Frontal cortex (tissue), 4 donors: ENCODE measurements at places on chromosomes 5 and 9.
A peak's percentile ranks its signal among the peaks of the same experiment; 100 is the strongest.

- no peak for DNase-seq
Measured at GRCh38 chr5:143284521-143284920, 119.0 kb downstream of the NR3C1 start.

GRCh38 chr9:132042324-132042723 lies 37.3 kb downstream of the MED27 start:
- DNase-seq: no peak

DNA sequence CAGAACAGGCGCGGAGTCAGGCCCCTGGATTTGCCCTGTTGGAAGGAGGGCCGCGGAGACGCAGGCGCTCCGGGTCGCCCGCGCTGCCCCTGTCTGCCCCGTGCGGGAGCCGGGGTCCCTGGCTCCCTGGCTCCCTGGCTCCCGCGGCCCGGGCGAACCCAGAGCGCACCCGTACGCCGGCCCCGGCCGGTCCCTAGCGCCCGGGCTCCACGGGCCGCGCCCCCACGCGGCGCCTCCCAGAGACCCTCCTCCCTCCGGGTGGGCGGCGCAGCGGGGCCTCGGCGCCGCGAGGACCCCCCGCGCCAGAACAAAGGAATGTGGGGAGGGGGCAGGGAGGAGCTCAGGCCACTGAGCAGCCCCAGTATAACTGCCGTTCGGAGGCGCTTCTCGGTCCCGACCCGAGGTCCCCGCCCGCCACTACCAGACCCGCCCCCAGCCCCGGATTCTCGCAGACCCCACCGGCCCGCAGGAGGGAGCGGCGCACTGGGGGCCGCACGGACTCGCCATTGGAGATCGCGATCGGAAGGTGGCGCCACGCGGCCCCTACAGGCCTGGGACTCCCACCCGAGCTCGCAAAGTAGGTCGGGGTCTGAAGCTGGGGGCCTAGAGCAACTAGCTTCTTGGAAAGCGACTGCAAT lies 2.4 kb downstream of the NFIL3 start:
- peak; percentile 45 for DNase-seq

DNA sequence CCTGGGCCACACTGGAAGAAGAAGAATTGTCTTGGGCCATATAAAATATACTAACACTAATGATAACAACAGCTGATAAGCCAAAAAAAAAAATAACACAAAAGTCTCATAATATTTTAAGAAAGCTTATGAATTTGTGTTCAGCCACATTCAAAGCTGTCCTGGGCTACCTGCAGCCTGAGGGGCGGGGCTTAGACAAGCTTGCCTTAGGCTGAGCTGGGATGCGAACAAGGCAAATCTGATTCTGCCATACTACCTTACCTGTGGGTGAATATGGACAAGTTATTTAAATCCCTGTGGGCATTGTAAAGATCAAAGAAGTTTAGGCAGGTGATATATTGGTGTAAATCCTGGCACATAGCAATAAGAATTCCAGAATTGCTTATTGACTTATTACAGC lies 212.3 kb upstream of the ATP10B start:
- DNase-seq: no peak

DNA sequence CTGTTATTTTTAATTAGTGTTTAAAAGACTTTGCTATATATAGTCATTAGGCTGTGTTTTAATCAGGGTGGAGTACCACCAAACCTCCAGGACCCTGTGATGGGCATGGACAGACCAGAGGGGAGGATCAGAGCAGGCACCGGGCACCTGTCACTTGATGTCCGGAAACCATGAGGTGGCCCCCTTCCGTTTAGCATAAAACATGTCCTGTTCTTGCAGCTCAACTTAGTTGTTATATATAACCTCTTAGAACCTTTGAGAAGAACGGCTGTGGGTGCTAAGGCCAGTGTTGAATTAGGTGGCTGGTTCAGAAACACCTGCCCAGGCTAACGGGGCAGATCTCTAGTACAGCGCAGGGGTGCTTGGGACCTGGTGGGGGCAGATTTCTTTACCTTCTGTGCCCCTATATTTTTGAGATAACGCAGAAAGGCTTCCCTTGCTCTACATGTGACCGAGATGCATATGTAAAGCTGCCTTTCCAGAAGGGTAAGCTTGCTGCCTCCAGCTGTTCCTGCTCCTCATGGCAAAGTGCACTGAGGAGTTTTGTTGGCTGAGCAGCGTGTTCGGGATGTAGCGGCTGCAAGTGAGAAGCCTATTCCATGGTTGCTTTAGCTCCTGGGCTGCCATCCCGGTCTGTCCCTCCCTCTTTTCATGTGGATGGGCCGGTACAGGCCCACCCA lies 255.5 kb downstream of the FANCC start:
- no peak for DNase-seq

- DNase-seq: peak; percentile 40
Measured at GRCh38 chr5:7391814-7392692, 3.9 kb upstream of the ADCY2 start.

GRCh38 chr5:134566741-134567221 lies 41.3 kb downstream of the JADE2 start:
- no peak for DNase-seq

- DNase-seq: no peak
Measured at GRCh38 chr5:174094857-174095606, 49.5 kb downstream of the NSG2 start.

DNA sequence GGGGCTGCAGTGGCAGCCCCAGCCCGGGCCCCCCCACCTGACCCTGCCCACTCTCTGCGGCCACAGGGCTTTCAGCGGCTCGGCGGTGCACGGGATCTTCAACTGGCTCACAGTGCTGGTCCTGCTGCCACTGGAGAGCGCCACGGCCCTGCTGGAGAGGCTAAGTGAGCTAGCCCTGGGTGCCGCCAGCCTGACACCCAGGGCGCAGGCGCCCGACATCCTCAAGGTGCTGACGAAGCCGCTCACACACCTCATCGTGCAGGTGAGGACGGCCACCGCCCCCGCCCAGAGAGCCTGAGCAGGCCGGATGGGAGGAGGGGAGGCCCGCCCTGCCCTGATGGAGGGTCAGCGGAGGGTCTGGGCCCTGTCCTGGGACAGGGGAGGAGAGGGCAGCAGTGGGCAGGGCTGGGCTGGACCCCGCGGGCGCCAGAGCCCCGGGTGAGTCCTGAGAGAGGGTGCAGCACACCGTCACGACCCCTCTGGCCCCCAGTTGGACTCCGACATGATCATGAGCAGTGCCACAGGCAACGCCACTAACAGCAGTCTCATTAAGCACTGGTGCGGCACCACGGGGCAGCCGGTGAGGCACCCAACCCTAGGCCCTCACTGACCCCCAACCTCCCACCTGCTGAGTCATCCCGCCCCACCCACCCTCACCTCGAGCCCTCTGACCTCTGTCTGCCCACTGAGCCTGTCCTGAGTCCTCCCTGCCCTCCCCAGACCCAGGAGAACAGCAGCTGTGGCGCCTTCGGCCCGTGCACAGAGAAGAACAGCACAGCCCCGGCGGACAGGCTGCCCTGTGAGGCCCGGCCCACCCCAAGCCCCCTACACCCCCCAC lies 2.7 kb downstream of the SLC34A3 start:
- no peak for DNase-seq

GRCh38 chr9:109205526-109205925 lies 38.5 kb upstream of the FRRS1L start:
- no peak for DNase-seq

DNA sequence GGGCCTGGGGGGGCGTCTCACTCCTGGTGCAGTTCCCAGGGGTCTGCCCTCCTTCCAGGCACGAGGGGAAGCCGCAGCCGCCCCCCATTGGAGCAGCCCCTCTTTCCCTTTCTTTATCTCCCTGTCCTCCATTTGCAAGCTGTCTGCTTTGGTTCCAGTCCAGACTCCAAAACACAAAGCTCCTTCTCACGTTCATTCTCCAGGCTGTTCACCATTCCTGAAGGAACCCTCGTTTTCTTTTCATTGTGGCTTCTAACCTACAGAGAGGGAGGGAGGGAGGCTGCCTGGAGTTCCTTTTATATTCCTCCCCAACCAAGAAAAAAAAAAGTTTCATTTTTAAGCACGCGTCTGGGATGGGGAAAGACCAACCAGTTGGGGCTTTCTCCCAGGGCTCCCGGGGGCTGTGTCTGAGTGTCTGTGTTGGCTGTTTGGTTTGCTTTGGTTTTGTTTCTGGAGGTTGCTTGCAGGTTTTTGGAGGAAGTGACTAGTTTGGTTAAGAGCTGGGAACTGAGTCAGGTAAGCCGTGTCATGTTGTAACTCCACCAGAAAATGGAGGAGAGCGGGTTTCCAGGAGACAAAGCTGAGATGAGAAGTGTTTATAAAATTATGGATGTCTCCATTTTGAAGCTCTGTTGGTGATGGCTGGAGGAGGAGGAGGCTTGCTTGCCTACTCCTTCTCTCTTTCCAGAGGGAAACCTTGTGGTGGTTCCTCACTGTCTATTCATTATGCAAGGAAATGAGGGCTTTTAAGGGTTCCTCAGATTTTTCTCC lies 1.6 kb downstream of the ZNF462 start:
- DNase-seq: no peak

GRCh38 chr5:125756456-125756855 lies 666.8 kb upstream of the GRAMD2B start:
- no peak for DNase-seq

DNA sequence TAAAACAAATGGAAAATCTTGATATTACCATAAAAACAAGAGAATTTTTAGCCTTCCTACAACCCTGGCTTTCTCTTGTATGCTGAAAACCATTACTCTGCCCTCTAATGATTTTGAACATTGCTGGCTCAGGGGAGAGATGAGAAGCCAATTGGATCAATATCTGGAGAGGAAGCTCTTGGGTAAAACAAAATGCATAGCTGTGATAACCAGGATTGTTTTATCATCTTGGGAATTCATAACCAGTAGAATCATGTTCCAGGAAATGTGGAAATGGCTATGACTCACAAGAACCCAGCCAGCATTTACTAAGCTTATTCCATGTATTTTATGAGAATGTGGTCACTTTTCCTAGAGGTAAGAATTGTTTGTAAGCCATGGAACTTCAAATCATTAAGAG lies 51.1 kb upstream of the CTNND2 start:
- DNase-seq: no peak

- DNase-seq: no peak
Measured at GRCh38 chr9:33029231-33029786, 4.2 kb downstream of the DNAJA1 start.

DNA sequence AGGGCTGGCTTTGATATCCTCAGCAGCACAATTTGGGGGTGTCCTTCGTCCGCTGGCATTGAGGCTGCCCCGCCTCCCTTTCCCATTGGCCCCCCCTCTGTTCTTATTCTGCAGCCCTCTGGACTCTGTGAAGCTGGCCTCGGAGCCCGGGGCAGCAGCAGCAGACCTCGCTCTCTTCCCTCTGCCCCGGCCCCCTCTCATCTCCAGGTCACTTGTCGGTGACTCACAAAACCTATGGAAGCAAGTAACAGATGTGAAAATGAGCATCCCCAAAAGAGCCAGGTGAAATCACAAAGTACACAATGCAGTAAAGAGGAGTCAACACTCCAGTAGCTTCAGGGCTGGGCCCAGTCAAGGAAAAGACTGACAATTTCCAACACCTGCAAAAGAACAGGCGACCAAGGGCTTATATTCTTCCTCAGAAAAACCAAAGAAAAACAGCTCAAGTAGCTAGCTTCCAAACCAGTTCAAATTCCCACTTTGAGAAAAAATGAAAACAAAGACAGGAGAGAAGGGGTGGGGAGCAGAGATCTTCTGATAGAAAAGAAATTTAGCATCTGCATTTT lies 97.5 kb downstream of the ZNF608 start:
- no peak for DNase-seq

- no peak for DNase-seq
Measured at GRCh38 chr9:134970719-134971118, 53.0 kb upstream of the FCN1 start.

DNA sequence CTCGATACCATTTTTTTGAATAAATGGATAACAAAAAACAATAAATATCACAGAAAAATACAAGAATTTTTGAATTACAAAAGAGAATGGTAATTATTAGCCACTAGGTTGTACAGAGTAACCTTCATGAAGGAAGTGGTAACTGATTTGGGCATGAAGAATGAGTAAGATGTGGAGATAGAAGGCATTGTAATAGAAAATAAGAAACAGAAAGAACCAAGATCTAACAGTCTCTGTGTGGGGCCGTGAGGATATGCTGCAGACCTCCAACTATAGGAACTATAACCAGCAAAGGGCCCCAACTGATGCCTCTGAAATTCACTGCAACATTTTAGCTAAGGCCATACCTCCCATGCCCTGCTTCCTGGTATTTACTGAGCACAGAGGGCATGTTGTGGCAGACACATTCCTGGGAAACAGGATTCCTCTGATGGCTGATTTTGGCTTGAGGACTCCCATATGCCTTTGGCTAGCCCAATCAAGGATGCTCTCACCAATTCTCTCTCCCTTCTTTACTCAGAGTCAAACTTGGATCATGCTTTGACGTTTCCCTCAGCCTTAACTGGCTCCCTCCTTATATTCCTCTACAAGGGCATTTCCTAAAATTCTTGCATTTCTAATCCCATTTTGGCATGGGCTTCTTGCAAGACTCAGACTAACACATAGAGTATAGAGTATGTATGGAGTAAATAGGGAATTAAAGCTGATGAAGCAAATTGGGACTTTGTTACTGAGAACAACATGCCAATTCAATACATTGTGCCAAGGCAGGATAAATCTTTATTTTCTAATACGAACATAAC lies 208.9 kb downstream of the PDE4D start:
- no peak for DNase-seq

DNA sequence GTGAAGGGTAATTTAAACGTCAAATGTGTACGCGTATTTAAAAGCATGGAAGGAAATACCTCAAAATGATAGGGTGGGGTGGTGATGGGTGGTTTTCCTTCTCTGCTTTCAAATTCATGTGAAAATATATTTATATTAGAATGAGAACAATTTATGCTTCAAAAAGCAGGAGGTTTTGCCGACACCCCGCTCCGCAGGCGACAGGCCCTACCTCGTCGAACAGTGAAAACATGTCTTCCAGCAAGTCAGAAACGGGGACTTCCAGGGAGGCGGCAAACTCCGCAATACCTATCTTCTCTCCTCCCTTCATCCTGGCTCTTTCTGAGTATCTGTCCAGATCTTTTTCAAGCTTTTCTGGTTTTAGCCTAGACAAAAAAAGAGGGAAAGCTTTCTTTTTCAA lies 28.5 kb upstream of the SLC6A3 start:
- no peak for DNase-seq

GRCh38 chr5:158884827-158885518 lies 214.7 kb downstream of the EBF1 start:
- DNase-seq: no peak

GRCh38 chr9:14127656-14128055 lies 186.3 kb downstream of the NFIB start:
- DNase-seq: no peak

GRCh38 chr5:169442403-169442874 lies 141.1 kb upstream of the SPDL1 start:
- no peak for DNase-seq

- no peak for DNase-seq
Measured at GRCh38 chr9:127450243-127450760, 904 bp downstream of the RPL12 start.

DNA sequence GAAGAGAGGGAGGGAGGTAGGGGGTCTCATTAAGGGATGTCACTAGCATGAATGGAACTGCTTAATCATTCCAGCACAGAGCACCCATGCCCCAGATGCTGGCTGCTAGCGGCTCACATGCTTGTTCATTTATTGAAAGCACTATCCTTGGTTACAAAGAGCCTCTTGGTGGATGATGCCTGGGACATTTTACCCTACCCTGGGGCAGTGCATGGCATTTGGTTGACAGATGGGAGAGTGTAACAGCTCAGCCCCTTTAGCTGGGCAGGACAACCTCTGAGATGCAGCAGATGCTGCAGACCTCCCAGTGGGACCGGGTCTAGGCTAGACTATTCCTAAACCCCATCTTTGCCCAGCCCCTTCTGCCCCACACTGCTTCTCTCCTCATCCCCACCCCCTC lies 46.9 kb upstream of the TCERG1 start:
- no peak for DNase-seq

- DNase-seq: no peak
Measured at GRCh38 chr9:127873223-127873691, 4.2 kb downstream of the AK1 start.
